ENCODE measurements at places on chromosomes 11 and 22.

- no peak for DNase-seq
Observed at GRCh38 chr22:36871669-36872081, 10.9 kb downstream of the NCF4 start.

DNA sequence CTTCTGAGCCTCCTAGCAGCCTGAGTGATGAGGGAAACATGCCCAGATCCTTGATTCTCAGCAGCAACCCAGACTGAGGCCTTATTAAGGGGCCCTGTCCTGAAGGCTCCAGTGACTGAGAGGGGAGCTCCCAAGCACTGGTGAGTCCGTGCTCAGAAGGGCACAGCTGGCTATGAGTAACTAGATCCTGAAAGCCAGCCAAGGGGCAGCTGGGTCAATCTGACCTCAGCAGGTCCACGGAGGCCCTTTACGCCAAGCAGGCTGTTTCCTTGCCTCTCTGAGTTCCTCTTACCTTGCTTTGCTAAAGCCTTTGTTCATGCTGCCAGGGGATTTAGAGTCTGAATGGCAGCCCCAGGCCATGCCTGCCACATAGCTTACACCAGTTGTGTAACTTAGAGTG lies 19.3 kb upstream of the MIEF1 start:
- DNase-seq, result no peak

- peak; percentile 57 for DNase-seq
Observed at GRCh38 chr11:47186700-47187695, 764 bp upstream of the PACSIN3 start.

DNA sequence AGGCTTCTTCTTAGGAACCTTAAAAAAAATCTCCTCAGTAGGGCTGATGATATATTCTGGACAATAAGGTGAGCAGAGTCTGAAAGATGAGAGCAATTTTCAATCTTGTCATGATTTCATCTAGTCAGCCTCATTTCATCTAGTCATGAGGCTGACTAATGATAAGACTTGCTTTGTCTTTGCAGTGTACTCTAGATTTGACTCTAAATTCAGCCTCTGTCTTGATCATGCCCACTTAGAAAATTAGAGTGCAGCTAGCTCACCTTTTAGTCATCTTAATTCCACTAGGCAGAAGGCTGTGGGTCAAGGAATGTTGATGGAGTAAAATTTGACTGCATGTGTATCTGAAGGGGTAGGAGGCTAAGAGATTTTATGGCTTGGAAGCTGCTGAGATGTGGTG lies 5.5 kb downstream of the EHF start:
- DNase-seq, result no peak

DNA sequence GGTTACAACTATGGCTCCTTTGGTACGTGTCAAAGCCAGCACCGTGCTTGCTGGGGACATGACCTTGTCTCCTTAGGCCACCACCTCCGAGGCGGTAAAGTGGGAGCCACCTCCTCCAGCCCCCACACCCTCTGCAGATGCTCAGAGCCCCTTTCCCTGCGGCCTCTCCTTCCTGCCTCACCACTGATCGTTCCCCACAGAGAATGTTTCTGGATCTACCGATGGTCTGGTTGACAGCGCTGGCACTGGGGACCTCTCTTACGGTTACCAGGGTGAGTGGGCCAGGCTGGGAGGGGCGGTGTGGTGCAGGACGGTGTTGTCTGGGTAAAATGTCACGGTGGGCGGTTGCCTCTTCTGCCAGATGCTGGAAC lies 8.9 kb downstream of the SIDT2 start:
- no peak for DNase-seq

- DNase-seq, result no peak
Observed at GRCh38 chr11:34624069-34624468, 3.2 kb downstream of the EHF start.

DNA sequence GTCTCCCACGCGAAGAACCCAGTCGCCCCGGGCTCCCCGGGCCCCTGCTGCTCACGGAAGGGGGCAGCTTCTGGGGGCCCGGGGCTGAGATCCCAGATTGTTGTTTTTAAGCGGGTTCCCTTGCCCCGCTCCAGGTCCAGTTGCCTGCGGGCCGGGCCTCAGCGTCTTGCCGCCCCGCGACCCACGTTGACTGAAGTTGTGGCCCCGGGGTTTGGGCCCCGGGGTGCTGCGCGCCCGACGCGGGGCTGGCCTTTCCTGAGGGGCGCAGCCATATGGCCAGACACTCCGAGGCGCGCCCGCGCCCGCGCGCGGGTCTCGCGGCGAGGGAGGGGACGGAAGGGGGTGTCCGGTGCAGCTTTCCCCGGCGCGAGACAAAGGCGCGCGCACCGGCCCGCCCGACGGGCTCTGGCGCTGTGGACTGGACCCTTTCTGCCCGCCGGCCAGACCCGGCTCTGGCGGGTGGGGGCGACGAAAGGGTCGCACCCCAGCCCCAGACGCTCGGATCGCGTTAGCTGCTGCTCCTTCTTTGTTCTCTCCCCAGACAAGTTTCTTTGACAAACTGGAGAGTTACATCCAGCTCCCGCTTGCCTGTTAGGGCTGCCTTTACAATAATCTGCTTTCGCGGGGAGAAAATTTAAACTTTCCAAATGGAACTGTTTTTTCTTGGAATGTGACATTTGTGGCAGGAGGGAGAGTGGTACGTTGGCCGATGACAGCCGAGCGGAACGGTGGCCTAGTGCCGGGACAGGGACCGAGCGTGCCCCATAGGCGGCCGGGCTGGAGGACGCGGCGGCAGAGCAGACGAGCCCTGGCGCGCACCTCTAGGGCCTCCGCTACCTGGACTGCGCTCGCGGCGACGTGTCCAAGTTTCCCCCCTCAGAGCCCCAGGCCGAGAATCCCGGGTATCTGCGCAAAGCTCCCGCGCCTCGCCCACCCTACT lies 716 bp downstream of the AMOTL1 start:
- no peak for DNase-seq

GRCh38 chr11:89487016-89487415 lies 4.2 kb downstream of the NOX4 start:
- no peak for DNase-seq

DNA sequence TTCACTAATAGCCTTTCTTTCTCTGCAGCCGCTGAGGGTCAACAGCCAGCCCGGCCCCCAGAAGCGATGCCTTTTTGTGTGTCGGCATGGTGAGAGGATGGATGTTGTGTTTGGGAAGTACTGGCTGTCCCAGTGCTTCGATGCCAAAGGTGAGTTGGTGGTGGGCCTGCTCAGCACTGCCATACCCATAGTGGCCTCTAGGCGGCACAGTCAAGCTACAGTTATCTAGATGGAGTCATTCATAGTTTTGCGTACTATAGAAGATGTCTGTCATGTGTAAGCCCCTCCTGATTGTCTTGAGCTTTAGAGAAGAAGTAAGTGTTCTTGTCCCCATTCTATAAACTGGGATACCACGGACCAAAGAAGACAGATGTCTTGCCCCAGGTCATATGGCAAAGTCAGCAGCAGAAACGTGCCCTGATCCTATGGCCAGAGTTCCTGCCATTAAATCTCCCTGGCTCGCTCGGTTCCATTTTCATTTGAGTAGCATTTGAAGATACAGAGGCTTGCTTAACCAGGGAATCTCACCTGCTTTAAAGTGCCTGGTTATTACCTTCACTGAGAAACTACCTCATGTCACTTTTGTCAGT lies 42.1 kb upstream of the CRTAM start:
- peak; percentile 54 for DNase-seq

GRCh38 chr22:42544686-42545085 lies 9.1 kb upstream of the SERHL2 start:
- DNase-seq, result no peak

GRCh38 chr11:8068605-8069221 lies 12.3 kb upstream of the TUB start:
- DNase-seq, result no peak

- no peak for DNase-seq
Observed at GRCh38 chr11:110752890-110753289, 40.7 kb upstream of the ARHGAP20 start.

Measured in activated CD4-positive, alpha-beta T cell treated with anti-CD3 and anti-CD28 coated beads for 4 hours (primary cell).